ENCODE measurements at places on chromosomes 16 and 17.

GRCh38 chr16:50257876-50258275, 8.5 kb upstream of the ADCY7 start:
- no peak for DNase-seq

DNA sequence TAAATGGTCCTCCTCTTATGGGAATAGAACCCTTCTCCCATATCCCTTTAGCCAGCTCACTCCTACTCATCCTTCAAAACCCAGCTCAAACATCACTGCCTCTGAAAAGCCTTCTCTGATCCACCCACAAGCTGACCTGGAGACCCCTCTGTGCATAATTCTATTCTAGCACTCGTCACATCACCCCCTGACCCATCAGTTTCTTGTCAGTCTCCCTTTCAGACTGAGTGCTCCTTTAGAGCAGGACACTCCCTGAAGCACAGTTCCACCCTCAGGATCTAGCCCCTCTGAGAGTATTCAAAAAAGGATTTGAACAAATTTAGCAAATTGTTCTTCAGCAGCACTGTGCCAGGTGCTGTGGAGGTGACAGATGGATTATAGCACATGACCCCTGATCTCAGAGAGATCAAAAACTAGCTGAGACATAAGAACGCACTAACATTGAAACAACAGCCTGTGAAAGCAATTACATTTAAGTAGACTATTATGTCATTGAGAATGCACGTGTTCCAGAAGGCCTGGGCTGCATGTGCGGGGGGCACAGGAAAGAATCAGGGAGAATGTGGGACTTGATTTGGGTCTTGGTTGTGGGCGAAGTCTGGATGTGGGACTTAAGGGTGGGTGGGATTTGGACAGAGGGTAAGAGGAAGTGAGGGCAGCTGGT, 43.5 kb downstream of the MRPS23 start:
- no peak for DNase-seq

DNA sequence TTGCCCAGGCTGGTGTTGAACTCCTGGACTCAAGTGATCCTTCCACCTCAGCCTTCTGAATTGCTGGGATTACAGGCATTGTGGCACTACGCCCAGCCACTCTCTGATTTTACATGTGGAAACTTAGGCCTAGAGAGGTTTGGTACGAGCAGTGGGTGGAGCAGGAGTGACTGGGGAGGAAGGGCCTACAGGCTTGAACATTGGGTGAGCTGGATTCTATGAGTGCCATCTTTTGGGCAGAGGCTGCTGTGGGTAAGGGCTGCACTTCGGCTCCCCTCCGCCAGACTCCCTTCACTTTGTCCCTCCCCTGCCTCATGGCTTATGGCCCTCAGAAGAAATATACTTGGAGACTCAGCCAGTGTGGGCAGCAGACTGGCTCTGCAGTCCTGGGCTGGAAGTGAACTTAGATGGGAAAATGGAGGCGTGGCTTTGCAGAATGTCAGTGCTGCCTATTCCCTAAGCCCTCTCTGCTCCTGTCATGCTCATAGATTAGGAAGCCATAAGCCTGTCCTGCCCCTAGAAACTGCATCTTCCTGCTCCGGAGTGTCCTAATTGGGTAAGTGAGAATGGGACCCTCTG, 9.5 kb upstream of the MRC2 start:
- DNase-seq: no peak

DNA sequence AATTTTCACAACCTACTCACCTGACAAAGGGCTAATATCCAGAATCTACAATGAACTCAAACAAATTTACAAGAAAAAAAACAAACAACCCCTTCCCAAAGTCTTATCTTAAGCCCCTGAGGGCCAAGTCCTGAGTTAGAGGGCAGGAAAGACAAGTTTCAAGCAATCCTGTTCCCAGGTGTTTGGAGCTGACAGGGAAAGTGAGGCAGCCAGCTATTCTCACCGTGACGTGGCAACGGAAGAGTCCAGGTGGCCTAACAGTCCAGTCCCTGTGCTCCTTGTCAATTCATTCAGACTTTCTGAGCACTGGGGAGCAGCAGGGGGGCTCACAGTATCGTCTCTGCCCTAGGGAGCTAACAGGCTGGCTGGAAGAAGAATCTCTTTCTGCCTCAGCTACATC, 89.7 kb upstream of the RCVRN start:
- no peak for DNase-seq

Data from glutamatergic neuron (in vitro differentiated cells).